ENCODE measurements at places on chromosomes 13 and 19. TPM values are rescaled to one million over a fixed set of nuclear protein-coding genes. Genes with fewer than 3 reads are reported as not detected.

ZNF444 gene
- total RNA-seq, result 42.6 TPM

GRCh38 chr19:35869327-35870123 is 1.2 kb downstream of the APLP1 start:
- peak; percentile 53 for DNase-seq

EDDM13 gene
- total RNA-seq, result not detected

ZNF541 gene
- total RNA-seq, result not detected

Data from LHCN-M2 (cell line).